Naive B cell (primary cell): ENCODE measurements at places on chromosomes 16 and 17. TPM values are rescaled to one million over a fixed set of nuclear protein-coding genes. Genes with fewer than 3 reads are reported as not detected.

DNA sequence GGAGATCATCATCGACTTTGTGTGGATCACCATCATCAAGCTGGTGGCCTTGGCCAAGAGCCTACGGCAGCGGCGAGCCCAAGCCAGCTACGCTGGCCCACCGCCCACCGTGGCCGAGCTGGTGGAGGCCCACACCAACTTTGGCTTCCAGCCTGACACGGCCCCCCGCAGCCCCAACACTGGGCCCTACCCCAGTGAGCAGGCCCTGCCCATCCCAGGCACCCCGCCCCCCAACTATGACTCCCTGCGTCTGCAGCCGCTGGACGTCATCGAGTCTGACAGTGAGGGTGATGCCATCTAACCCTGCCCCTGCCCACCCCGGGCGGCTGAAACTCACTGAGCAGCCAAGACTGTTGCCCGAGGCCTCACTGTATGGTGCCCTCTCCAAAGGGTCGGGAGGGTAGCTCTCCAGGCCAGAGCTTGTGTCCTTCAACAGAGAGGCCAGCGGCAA, 72.5 kb downstream of the COG7 start:
- H3K27me3 ChIP-seq: peaks cover 12% of the 10 kb centered on the region
- no peaks in the 10 kb centered on the region for H3K36me3 ChIP-seq
- no peak overlapping the region for H3K4me3 ChIP-seq
- no peaks in the 10 kb centered on the region for H3K4me1 ChIP-seq
- DNase-seq: no peak
- H3K27ac ChIP-seq: peak overlapping the region; percentile 17

The CCL2 gene
- not detected for polyA plus RNA-seq

The SLC12A3 gene
- polyA plus RNA-seq: 0.10 TPM

DNA sequence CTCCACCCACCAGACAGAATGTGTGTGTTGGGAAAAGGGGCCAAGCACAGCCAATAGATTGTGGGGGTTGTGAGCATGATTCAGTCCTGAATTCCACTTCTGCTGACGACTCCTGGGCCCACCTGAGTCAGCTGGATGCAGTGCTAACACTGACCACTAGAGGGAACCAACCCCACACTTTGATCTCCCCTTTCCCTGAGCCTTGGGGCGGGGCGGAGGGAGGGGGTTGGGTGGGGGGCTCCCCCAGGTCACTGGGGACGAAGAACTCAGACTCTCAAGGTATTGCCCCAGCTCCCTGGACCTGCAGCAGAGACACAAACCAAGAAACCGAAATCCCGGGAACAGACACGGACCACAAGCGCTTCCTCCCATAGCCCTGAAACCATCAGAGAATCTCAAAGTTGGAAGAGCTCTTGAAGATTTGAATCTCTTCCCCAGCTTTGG, 621 bp upstream of the CSHL1 start:
- DNase-seq: peak; percentile 62
- H3K27ac ChIP-seq: no peak overlapping the region
- peaks cover 54% of the 10 kb centered on the region for H3K4me1 ChIP-seq
- H3K27me3 ChIP-seq: no peaks in the 10 kb centered on the region

The COG7 gene
- 5.8 TPM for polyA plus RNA-seq

DNA sequence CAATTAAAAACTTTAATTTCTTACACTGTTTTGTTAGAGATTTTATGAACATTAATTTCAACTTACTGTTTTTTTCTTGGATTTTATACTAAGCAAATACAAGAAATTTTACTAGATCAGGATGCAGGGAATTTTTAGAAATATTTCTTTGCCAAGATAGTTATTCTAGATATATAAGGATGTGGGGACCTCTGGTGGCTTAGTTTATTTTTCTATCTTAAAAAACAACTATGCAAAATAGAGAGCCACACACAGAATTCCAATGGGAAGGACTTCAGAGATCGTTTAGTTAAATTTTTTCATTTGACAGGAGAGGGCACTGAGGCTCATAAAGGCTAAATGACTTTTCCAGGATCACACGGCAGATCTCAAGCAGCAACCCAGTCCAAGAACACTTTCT, 23.0 kb upstream of the CAPNS2 start:
- H3K4me1 ChIP-seq: no peaks in the 10 kb centered on the region

DNA sequence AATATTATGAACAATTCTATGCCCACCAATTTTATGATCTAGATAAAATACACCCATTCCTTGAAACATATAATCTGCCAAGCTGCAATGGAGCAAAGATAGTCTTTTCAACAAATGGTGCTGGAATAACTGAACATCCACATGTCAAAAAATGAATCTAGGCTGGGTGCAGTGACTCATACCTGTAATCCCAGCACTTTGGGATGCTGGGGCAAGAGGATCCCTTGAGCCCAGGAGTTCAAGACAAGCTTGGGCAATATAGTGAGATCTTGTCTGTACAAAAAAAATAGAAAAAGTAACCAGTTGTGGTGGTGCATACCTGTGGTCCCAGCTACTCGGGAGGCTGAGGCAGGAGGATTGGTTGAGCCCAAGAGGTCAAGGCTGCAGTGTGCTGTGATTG, 92.5 kb downstream of the N4BP1 start:
- no peak for DNase-seq
- H3K27me3 ChIP-seq: no peaks in the 10 kb centered on the region
- no peaks in the 10 kb centered on the region for H3K36me3 ChIP-seq
- H3K4me3 ChIP-seq: no peak overlapping the region
- no peak overlapping the region for H3K27ac ChIP-seq

DNA sequence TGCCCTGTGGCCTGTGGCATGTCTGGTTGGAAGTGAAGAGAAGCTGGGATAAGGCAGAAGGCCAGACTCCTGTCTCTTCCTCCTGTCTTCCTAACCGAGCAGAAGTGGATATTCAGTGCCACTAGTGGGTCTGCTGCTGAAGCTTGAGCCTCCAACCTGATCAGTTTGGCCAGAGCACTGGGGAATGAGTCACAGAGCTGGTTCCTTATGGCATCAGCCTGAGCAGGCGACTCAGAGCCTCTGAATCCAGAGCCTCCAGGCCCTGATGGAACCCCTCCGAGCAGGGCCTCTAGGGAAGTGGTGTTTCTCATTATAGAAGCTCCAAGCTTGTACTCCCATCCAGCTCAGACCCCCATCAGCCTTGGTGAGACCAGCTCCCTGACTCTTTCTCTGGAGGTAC, 2.0 kb downstream of the WSCD1 start:
- H3K36me3 ChIP-seq: peaks cover 13% of the 10 kb centered on the region
- DNase-seq: no peak
- H3K4me1 ChIP-seq: peaks cover 20% of the 10 kb centered on the region
- no peak overlapping the region for H3K27ac ChIP-seq
- peaks cover 70% of the 10 kb centered on the region for H3K27me3 ChIP-seq
- H3K4me3 ChIP-seq: no peak overlapping the region

DNA sequence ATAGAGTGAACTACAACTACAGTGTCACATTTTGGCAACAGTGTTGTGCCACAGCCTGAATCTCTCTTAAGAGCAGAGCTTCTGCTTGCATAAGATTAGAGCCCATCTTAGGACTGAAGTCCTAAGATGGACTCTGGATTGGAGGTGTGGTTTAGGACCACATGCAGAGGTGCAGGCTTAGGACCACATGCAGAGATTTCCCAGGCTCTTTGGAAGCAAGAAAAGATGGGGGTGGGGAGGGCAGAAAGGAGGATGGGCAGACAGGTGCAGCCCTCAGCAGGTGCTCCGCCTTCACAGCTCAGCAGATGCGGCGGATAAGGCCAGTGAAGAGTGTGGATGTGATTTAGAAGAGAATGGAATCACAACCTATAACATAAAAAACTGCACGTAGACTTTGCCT, 128.7 kb downstream of the TANGO6 start:
- H3K27me3 ChIP-seq: no peaks in the 10 kb centered on the region
- no peak overlapping the region for H3K4me3 ChIP-seq
- H3K36me3 ChIP-seq: peaks cover 32% of the 10 kb centered on the region
- no peak for DNase-seq
- H3K27ac ChIP-seq: no peak overlapping the region
- no peaks in the 10 kb centered on the region for H3K4me1 ChIP-seq

DNA sequence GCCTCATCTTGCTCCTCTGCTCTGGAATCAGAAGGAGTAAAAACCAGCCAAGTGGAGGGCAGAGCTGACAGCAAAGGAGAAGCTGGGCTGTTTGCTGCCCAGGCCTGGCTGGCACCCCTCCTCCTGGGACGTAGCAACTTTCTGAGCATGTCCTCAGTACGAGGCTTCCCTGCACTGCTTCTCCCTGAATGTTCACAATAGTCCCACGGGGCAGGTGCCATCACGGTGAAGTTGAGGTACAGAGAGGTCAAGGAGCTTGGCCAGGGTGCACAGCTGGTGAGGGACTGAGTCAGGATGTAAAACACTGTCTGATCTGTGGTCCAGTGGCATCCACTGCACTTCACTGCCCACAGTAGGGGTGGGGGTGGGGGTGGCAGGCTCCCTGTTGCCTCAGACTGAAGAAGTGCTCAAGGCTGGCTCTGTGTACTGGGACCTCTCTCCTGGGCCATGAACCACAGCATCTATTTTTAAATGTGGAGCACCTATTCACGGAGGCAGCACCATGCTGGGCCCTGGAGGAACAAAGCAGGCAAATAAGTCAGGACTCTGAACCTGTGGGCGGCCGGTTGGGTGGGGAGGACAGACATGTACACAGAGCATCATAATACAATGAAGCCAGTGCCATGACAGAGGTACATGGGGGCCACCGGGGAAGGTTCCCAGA, 369.5 kb downstream of the SEC14L1 start:
- H3K4me1 ChIP-seq: no peaks in the 10 kb centered on the region
- H3K36me3 ChIP-seq: peaks cover 7% of the 10 kb centered on the region
- no peak for DNase-seq
- H3K27me3 ChIP-seq: no peaks in the 10 kb centered on the region
- H3K4me3 ChIP-seq: no peak overlapping the region
